Thoracic aorta (tissue), 2 donors: ENCODE measurements at places on chromosomes 13 and 19. TPM values are rescaled to one million over a fixed set of nuclear protein-coding genes. Genes with fewer than 3 reads are reported as not detected.

DNA sequence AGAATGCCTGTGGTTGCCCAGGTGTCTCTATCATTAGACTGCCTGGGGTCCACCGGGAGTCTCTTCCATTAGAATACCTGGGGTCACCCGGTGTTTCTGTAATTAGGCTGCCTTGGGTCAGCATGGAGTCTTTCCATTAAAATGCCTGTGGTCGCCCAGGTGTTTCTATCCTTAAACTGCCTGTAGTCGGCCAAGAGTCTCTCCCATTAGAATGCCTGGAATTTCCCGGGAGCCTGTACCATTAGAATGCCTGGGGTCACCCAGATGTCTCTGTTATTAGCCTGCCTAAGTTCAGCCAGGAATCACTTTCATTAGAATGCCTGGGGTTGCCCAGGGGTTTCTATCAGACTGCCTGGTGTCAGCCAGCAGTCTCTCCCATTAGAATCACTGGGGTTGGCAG, 1492.8 kb downstream of the UQCRFS1 start:
- DNase-seq: no peak

DNA sequence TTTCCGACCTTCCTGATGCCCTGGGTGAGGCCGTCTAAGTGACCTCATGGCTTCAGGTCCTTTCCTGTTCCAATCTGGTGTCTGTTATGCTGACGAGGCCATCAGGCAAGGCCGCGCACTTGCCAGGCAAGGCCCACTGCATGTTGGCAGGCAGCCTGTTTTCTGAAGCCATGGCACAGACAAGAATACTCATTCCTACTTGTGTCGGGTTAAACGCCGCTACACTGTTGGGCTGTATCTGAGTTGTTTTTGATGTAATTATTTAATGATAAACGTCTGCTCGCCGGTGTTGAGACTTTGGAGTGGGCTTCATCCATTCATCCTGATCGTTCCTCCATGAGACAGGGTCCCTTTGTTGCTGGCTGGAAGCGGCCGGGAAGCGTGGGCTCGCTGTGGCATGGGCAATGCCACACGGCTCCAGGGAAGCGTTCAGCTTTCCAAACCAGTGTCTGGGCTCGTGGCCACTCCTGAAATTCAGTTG, 92.1 kb downstream of the ATP11A start:
- DNase-seq: no peak

DNA sequence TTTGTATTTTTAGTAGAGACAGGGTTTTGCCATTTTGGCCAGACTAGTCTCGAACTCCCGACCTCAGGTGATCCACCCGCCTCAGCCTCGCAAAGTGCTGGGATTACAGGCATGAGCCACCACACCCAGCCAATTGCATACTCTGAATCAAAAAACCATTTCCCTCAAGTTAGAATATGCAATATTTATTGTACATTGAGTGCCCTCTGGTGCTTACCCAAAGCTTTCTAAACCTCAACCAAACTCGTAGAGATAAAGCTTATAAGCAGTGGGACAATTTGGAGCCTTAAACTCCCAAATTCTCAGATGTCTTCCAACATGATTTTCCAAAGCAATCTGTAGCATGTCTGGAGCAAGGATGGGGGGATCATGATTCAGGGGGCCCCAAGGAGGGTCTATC, 22.4 kb downstream of the RFXAP start:
- DNase-seq: no peak

DNA sequence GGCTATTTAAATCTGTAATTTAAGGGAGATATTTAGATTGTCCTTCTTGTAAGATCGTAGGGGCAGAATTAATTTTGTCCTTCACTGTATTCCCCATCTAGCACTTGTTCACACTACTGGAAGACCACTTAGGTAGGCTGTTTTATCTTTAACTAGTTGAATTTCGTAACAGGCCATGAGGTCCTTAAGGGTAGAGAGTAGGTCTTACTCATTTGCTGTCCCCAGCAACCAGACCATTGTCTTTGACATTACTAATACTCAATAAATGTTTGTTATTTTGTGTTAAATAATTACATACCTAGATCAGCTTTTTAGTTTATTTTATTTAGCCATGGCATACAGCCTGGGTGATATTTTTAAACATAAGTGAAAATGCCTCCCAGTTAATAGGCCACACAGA, 177.1 kb downstream of the PCCA start:
- DNase-seq: no peak

STARD13 gene
- total RNA-seq: 47.1 TPM

DNA sequence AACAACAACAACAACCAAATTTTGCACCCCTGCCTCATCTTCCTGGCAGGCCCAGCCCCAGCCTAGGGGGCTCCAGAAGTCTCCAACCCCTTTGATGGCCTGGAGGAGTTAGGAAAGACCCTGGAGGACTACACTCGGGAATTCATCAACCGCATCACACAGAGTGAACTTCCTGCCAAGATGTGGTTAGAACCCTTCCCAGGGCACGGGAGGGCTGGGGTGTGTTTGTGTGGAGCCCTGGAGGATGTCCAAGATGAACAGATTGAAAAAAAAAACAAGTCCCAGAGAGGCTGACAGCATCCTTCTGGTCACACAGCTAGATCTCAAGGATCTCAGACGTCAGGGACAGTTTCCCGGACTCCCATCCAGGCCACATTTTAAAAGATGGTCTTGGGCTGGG, 13.3 kb downstream of the APOC1 start:
- DNase-seq: no peak

DNA sequence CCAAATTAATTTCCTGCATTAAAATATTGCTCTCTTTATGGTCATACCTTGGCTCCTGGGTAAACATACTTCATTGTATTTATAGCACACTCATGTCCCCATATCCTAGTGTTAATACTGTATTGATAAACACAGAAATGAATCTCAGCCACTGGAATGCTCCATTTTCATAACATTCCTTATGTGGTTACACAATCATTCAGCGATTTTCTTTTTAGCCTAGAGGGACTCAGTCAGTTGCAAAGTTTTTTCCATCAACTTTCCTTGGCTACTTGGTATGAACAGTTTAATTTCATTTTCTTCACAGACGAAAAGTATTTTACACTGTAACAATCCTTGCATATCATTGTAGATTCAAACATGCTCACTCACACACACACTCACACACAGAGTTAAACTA, 471.5 kb downstream of the FGF14 start:
- DNase-seq: no peak

- no peak for DNase-seq
Observed at GRCh38 chr19:2392366-2392765, 32.3 kb downstream of the TMPRSS9 start.

- DNase-seq: no peak
Observed at GRCh38 chr13:51542346-51543242, 41.7 kb upstream of the WDFY2 start.

DNA sequence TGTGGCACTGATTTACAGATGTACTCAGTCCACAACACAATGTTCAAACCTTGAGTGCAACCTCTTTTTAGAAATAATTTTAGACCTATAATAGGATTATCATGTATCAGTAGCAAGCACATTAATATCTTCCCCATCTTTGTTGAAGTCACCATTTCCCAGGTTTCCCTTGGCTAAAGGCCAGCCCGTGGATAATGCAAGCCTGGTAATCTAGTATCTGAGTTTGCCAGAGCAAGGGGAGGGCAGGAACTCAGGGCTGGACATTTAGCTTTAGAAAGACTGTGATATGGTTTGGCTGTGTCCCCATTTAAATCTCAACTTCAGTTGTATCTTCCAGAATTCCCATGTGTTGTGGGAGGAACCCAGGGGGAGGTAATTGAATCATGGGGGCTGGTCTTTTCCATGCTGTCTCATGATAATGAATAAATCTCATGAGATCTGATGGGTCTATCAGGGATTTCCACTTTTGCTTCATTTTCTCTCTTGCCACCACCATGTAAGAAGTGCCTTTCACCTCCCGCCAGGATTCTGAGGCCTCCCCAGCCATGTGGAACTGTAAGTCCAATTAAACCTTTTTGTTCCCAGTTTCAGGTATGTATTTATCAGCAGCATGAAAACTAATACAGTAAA, 37.7 kb downstream of the SLC6A16 start:
- DNase-seq: no peak

ZNF677 gene
- total RNA-seq: 21.7 TPM

DNA sequence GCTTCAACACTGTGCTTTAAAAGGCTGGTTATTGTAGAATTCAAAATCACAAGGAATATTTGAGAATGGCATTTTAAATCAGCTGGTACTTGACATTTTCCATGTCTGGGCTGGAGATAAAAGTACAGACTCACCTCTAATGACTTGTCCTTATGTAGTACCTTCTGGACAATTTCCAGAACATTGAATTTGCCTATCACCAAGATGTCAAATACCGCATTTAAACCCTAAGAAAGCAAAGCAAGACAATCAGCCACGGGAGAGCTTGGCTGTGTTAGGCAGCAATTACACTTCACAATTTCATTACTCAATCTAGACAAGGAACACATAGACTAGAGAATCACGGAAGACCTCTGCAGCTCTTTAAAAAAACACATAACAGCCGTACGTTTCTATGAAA, 36.8 kb downstream of the TMTC4 start:
- DNase-seq: no peak

DNA sequence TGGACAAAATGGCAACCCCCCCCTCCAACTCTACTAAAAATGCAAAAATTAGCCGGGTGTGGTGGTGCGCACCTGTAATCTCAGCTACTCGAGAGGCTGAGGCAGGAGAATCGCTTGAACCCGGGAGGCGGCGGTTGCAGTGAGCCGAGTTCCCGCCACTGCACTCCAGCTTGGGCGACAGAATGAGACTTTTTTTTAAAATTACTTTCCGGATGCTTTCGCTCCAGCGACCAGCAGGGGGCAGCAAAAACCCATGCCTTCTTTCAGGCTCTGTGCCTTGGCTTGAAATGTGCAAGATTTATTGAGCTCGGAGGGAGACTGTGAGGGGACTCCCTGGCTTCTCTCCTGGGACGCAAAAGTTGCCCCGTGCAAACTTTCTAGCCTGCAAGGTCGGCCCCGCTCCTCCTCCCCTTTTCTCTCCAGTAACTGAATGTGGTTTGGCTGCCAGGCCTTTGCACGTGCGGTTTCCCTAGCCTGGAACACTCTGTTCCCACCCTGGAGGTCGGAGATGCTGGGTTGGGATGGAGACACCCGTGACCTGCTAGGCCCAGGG, 61.4 kb upstream of the NFIC start:
- no peak for DNase-seq

GRCh38 chr13:30934381-30934780, 1.9 kb downstream of the TEX26 start:
- DNase-seq: no peak

- no peak for DNase-seq
Observed at GRCh38 chr13:95267662-95268342, 33.4 kb downstream of the ABCC4 start.

AP1M2 gene
- total RNA-seq: not detected
